ENCODE measurements at places on chromosomes 2 and 18.

DNA sequence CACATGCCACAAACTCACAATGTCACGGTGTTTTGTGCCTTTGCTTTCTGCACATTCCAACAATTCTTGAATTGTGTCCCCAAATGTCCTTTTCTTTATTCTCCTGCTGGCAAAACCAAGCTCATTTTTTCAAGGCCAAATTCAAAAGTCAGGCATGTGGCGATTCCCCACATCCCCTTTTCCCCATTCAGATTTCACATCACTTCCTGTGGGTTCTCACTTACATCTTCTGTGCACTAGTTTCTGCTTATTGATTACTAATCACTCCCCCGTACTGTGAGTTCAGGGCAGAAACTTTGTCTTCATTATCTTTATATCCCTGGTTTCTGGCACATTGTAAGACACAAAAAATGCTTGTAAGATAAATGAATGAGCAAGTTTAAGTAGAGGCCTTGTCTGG lies 69.2 kb downstream of the AP1S3 start:
- DNase-seq: no peak

GRCh38 chr18:34158881-34159690 lies 65.6 kb downstream of the NOL4 start:
- no peak for DNase-seq

DNA sequence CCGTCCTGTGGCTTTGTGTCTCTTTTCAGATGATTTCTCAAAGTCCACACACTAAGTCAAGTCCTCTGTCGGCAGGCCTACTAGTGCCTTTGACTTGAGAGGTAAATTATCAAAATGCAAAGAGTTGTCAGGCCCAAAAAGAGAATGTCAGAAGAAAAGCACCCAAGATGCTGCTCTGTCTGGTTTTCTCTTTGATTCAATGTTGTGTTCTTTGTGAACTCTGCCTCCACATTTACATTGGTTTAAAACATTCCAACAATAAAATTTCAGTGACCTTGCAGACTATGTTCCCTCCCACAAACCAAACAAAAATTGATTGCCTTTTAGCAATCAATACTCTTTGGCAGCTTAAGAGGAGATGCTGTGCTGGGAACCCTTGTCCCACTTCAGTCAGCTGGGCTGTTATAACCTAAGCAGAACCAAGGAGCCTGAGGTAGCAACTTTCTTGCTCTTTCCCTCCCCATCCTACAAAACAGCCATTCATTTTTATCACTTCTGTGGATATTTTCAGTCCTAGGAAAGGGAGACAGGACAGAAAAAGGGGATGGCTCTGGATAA lies 19.6 kb upstream of the SATB2 start:
- DNase-seq: no peak

GRCh38 chr2:68878753-68879152 lies 7.6 kb upstream of the BMP10 start:
- no peak for DNase-seq

GRCh38 chr2:88269836-88270235 lies 99.7 kb downstream of the THNSL2 start:
- DNase-seq: no peak

- DNase-seq: no peak
Measured at GRCh38 chr2:237205043-237205541, 119.4 kb downstream of the COPS8 start.

GRCh38 chr2:196464311-196464710 lies 175.2 kb upstream of the CCDC150 start:
- no peak for DNase-seq

DNA sequence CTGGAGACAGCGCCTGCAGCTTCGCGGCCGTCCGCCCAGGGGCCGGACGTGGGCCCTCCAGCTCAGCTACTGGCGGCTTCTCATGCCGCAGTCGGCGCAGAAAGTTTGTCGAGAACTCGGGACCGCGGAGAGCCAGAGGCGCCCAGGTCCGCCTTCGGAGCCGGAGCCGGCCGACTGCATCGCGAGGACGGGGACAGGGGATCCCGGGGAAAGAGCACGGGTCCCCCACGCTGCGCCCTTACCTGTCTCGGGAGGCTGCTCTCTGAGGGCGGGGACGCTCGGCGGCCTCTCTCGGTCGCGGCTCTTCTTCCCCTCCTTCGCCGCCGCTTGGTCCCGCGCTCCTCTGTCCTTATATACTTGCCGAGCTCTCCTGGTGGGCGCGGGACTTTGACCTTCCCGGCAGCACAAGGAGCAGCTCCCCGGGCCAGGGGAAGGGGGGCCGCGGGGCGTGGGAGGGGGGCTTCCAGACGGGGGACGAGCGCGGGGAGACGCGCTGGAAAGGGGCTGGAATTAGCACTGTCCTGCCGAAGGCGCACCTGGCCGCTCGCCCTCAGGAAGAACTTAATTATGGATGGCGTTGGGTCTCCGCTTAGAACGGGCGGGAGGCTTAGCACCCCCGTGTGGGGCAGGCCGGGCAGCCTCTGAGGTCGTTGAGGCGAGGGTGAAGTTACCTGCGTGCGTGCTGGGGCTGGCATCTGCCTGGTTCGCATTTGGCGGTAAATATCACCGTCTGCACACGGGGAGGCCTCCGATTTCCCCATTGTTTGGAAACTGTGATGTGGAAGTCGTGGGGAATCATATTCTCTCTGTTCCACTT lies at the start of gene POMC:
Gene POMC, minus strand, starts transcription at position 325 of the 817 bp plus-strand sequence. CDS start 3,808 bp downstream, outside the sequence.
- DNase-seq: peak; percentile 32

GRCh38 chr2:34387536-34387935 lies 788.4 kb upstream of the FAM98A start:
- no peak for DNase-seq

- DNase-seq: peak; percentile 83
Measured at GRCh38 chr18:24138789-24139616, at the start of gene CABYR. CABYR (plus strand) TSS chr18:24139062; CDS start chr18:24143115, 4,053 bp downstream.

DNA sequence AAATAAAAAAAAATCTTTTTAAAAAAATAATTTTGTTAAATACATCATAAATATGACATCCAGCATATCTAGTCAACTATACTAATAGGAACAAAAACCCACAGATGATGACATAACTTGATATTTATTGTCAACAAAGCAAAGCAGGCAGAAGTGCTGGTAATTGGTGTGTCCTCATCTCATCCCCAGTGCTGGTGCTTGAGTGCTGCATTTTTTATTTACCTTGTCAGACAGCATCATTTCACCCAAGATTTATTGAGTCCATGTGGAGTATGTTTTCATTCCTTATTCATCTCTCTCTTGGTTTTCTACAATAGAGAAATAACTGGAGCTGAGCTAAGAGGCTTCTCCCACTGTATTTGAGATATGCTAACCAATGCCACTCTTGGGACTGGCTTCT lies 191.6 kb upstream of the SLC14A2 start:
- no peak for DNase-seq

GRCh38 chr2:120436885-120437603 lies 91.1 kb downstream of the INHBB start:
- peak; percentile 33 for DNase-seq

- DNase-seq: no peak
Measured at GRCh38 chr2:15758848-15759247, 167.2 kb downstream of the DDX1 start.

DNA sequence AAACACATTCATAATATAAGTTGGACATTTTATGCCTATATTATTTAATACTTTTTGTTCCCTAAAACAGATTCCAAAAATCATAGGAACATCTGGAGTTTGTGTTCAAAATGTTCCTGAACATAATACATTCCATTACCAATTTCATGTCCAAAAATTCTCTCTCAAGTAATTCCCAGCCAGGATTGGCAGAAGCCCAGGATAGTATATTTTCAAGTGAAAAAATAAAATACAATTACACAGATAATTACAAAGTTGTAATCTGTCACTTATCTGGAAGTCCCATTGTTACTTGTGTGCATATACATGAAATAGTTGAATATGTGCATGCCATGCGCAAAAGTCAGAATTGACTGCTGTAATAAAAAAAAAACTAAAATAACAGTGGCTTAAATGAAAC lies 5.2 kb upstream of the SCN7A start:
- DNase-seq: no peak

GRCh38 chr2:218885981-218886947 lies 5.6 kb downstream of the WNT10A start:
- peak; percentile 62 for DNase-seq

DNA sequence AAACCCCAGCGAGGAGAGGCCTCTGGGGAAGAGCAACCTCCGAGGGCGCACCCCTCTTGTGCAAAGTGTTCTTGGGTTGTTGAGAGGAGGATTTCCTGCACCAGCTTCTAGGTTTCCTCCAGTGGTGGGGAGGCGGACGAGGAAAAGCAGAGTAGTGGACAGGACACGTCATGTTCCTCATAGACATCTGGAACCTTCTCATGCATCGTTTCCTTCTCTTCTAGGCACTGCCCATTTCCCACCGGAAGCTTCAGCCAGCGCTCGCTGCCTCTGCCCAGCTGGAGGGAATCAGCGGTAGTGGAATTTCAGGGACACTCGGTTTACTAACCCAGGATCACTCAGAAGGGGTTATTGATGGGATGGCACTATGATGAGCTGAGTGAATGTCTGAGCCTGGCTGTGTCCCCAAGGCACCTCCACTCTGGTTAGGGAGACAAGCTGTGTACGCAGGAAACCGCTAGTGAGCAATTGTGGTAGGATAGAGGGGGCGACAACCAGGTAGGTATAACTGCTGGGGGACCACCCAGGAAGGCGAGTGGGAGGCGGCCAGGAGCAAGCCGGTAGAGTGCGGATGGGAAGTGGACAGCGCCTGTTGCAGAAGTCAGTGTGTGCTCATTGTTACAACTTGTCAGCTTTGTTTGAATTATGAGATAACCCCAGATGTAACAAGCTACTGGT lies 960 bp upstream of the APOB start:
- no peak for DNase-seq

GRCh38 chr2:201966691-201967438 lies 66.8 kb upstream of the FZD7 start:
- DNase-seq: no peak

GRCh38 chr2:61179701-61180639 lies 18.0 kb downstream of the C2orf74 start:
- no peak for DNase-seq

GRCh38 chr18:42326752-42327151 lies 371.7 kb downstream of the PIK3C3 start:
- DNase-seq: no peak

- no peak for DNase-seq
Measured at GRCh38 chr18:72899338-72899737, 31.6 kb upstream of the NETO1 start.

GRCh38 chr2:55896633-55897032 lies 26.9 kb downstream of the EFEMP1 start:
- DNase-seq: no peak

DNA sequence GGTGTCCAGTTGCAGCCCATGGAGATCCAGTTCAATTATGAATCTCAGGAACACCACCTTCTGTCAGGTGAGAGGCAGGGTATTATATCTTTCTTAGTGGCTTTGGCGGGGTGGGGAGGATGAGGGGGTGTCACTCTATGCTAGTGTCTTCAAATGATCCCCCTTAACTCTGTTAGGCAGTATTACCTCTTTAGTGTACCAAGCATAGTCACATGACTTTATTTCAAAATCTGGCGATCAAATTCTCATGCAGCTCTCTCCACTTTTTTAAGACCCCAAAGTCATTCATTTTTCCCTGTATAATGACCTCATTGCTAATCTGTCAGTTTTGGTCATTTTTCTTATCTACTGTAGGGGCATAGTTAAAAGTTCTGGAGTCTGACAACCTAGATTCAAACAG lies 1.1 kb upstream of the ZSCAN30 start:
- DNase-seq: no peak

GRCh38 chr2:113203217-113203530 lies 29.4 kb downstream of the PSD4 start:
- DNase-seq: no peak

- DNase-seq: no peak
Measured at GRCh38 chr18:9096685-9097084, 5.8 kb upstream of the NDUFV2 start.

DNA sequence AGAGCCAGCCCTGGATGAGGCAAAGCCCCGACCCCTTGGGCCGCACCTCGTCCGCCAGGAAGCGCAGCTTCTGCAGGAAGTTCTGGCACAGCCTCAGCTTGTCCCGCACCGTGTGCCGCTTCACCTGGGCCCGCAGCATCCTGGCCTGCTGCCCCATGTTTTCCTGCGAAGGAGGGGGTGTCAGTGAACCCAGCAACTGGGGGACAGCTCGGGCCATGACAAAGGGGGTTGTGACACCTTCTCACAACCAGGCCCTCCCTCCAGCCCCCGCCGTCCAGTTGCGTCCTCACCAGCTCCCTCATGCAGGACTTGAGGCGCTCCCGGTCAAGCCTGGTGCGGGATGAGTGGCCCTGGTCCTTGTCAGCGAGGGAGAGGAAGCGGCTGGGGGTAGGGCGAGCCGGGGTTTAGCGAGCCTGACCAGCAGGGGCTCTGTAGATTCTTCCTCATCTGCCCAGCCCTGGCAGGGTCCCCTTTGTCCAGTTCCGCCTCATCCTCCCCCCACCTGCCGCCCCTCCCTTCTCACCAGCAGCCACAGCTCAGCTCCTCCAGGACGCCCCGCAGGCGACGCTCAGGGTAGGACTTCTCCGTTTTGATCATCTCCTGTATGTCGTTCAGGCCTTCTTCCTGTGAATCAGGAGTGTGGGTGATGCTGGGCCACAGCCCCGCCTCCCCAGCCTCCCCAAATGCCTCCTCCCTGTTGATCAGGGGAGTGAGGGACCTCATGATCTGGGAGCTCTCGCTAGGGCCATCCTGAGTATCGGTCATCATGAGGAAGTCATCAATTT lies 606 bp downstream of the OTOF start:
- no peak for DNase-seq

- DNase-seq: no peak
Measured at GRCh38 chr2:144159240-144159639, 360.7 kb downstream of the ZEB2 start.

DNA sequence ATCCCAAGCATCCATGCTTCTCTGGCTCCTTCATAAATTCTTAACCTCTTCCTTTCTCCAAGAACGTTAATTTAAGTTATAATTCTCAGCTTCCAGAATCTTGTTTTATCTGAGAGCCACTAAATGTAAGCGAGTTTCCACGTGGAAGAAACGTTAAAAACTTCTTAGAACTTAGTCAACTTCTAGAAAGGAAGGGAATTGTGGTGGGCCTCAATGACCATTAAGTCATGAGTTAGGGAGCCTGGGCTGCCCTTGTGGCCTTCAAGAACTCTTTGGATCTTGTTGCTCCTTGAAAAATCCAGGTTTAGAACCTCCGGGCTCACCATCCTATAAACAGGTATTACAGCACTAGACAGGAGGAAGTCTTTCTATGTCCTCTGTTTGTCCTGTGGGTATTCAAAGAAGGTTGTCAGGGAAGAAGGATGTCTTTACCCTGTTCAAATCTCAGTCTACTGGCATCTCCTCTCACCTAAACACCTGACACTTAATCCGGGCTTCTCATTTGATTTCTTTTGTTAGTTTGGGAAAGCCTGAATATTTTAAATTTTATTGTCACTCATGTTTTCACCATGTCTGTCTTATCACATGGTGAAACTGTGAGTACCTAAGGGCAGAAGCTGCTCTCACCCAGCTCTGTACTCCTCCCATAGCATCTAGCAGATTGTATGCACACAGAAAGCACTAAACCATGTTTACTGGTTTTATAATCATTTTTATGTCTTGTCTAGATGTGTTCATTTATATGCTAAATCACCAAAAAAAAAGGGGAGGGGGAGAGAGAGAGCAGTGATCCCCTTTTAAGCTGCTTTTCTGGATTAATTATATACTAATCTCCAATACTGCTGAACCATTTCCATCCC lies 6.3 kb downstream of the RND3 start:
- DNase-seq: no peak
